Temporal lobe (tissue), 4 donors: ENCODE measurements at places on chromosomes 12 and 14. TPM values are rescaled to one million over a fixed set of nuclear protein-coding genes. Genes with fewer than 3 reads are reported as not detected.

IFNG-AS1 gene
- not detected for total RNA-seq

SLC17A8 gene
- 2.0 TPM for total RNA-seq

CLMN gene
- 0.98 TPM for total RNA-seq

RASAL1 gene
- total RNA-seq: 4.2 TPM

GPR84 gene
- total RNA-seq: not detected

DEGS2 gene
- 2.2 TPM for total RNA-seq

SPIC gene
- not detected for total RNA-seq

GLIPR1L1 gene
- not detected for total RNA-seq

RIMBP2 gene
- total RNA-seq: 34.2 TPM

C14orf132 gene
- 41.8 TPM for total RNA-seq

KRT6A gene
- total RNA-seq: not detected

SLCO1B3 gene
- not detected for total RNA-seq

ANO4 gene
- 72.8 TPM for total RNA-seq

ORAI1 gene
- 1.2 TPM for total RNA-seq

SP7 gene
- not detected for total RNA-seq

ENDOU gene
- not detected for total RNA-seq

SERPINA12 gene
- not detected for total RNA-seq

SYNDIG1L gene
- 0.98 TPM for total RNA-seq

TMPRSS12 gene
- total RNA-seq: not detected

KRT79 gene
- total RNA-seq: not detected

TMEM233 gene
- total RNA-seq: not detected

LRRK2 gene
- total RNA-seq: 7.6 TPM

UNC79 gene
- total RNA-seq: 33.9 TPM

SUSD6 gene
- total RNA-seq: 6.4 TPM

BDKRB1 gene
- not detected for total RNA-seq

LRIG3 gene
- total RNA-seq: 12.3 TPM

ACOT6 gene
- total RNA-seq: not detected

ENTPD5 gene
- 4.7 TPM for total RNA-seq

INSM2 gene
- total RNA-seq: 0.25 TPM

ADAM20 gene
- total RNA-seq: 1.5 TPM
